ENCODE measurements at places on chromosomes 16 and 17.

GRCh38 chr16:22938647-22939046, 124.7 kb downstream of the HS3ST2 start:
- DNase-seq = no peak

GRCh38 chr17:62652251-62653001, 25.0 kb downstream of the MRC2 start:
- DNase-seq = peak; percentile 47

DNA sequence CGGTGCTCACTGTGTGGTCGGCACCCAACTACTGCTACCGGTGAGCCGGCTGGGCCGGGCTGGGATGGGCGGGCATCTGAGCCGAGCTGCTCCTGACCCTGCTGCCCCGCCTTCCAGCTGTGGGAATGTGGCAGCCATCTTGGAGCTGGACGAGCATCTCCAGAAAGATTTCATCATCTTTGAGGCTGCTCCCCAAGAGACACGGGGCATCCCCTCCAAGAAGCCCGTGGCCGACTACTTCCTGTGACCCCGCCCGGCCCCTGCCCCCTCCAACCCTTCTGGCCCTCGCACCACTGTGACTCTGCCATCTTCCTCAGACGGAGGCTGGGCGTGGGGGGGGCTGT, 6.9 kb downstream of the TBX6 start:
- DNase-seq = no peak

DNA sequence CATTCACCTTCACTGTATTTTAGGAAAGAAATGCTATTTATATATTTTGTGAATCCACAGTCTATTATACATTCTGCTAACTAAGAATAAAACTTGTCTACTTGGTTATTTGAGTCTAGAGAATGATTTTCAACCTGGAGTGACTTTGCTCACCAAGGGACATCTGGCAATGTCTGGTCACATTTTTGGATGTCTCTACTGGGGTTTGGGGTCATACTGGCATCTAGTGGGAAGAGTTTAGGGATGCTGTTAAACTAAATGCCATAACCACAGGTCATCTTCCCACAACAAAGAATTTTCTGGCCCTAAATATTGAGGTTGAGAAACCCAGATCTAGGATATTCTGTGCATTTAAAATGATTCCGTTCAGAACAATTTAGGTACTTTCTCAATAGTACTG, 26.0 kb downstream of the KCNJ16 start:
- no peak for DNase-seq

GRCh38 chr17:47935961-47936360, 5.4 kb upstream of the PNPO start:
- peak; percentile 43 for DNase-seq

DNA sequence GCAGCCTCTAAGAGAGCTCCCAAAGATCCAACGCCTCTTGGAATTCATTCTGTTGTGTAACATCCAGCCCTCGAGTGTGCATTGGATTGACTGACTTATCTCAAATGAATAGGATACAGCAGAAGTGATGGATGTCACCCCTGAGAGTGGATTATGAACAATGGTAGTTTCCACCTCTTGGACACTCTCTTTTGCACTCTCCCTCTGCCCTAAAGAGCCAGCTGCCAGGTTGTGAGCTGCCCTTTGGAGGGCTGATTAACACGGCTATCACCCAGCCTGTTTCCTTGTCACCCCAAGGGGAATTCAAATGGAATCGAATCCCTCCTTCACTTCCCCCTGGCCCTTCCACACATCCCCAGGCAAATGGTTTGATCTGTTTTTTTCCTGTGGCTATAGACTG, 21.2 kb upstream of the HAPSTR1 start:
- DNase-seq = no peak

- peak; percentile 85 for DNase-seq
Measured at GRCh38 chr17:31877911-31878702, 19.1 kb upstream of the COPRS start.

DNA sequence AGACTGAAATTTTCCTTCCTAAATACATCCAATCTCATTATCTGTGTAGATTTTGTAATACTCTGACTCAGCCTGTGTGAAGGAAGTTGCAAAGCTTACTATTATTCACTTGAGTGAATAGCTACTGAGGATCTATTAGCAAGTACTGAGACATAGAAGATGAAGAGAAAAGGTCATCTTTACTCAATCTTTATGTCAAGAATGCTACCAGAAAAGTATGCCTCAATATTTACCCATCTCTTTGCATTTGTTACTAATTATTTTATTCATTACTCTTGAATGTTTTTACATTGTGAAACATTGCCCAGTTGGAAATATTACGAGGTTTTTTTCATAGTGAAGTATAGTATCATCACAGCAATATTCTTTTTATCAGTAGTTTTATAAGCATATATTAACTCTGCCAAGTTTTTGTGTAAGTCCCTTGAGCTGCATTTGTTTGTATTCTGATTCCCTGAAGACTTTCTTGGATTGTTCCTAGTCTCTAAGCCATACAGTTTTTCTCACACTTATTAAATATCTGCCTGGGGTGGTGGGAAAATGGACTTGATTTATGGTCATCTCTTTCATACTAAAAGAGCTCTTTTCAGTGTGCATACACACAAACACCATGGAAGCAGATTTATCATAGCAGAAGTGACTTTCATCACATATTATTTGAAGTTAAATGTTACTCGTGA, 110.4 kb downstream of the MRTFB start:
- DNase-seq = peak; percentile 44

- DNase-seq = peak; percentile 94
Measured at GRCh38 chr16:75555213-75555706, 792 bp downstream of the TMEM231 start.

All from brain microvascular endothelial cell (primary cell).